ENCODE measurements at places on chromosomes 2 and 18.

DNA sequence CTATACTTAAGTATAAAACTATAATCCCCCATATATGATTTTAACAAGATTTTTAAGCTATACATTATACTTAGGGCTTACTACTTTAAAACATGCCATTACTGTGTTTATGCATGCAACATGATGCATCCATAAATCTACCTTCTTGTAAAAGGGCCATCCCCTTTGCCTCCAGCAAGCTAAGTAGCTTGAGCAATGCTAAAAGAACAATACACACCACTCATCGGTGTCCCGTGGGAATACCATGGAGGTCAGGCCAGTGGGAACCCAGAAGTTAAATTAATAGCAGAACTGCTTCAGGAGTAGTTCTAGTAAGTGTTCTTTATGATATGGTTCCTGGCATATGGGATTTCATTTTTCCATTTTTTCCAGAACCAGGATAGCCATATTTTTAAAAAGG lies 37.8 kb downstream of the SH3RF3 start:
- no peak for DNase-seq

DNA sequence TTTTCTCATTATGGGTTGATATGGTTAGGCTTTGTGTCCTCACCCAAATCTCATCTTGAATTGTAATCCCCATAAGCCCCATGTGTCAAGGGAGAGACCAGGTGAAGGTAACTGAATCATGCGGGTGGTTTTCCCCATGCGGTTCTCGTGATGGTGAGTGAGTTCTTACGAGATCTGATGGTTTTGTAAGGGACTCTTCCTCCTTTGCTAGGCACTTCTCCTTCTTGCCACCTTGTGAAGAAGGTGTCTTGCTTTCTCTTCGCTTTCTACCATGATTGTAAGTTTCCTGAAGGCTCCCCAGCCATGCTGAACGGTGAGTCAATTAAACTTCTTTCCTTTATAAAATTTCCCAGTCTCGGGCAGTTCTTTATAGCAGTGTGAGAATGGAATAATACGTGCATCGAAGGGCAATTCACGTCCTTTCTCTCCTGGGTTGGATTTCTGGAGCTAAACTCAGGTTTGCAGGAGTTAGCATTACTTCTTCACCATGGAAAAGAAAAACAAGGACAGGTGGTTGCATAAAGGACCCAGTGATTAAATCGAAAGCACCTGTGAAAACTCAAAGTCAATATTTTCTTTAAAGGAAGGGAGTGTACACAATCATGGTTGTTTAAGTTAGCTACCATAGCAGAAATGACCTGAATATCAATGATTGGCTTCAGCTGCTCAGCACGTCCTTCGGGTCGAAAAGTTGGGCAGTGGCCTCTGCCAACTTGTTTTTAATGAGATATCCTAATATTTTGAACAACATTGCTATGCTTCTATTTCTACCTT lies 54.1 kb downstream of the CDC42EP3 start:
- DNase-seq: no peak

DNA sequence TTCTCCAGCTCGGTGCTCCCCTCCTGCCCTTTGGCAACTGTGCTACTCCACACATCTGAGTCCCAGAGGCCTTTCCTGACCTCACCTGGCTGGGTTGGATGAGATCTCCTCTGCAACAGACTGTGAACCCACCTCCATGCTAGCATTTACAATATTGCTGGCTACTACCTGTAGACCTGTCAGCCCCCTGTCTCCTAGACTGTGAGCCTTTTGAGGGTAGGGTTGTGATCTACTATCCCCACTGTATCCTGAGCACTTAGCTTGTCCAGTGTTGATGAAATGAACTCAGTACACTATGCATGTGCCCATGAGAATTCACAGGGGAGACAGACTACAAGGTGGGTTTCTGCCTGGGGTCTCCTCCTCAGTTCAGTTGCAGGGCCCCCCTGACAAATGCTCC lies 70.1 kb downstream of the C1QL2 start:
- no peak for DNase-seq

DNA sequence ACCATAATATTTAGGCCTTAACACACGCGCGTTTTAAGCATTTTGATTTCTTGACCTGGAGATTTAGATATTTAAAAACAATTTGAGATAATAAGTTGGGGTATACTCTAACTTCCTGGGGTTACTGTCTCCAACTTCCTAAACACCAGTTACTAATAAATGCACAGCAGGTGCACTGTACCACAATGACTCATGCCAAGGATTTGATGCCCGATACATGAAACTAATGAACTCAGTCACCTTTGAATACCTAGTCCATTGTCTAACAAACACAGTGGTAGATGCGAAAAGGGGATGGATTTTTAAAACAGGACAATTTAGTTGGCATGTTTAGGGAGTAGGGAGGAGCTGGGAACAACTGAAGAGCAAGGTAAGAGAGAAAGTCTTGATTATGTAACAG lies 21.2 kb downstream of the CABYR start:
- no peak for DNase-seq

GRCh38 chr2:236677368-236677767 lies 107.7 kb downstream of the ACKR3 start:
- DNase-seq: no peak

- no peak for DNase-seq
Observed at GRCh38 chr18:71942433-71942832, 601.7 kb downstream of the CBLN2 start.

DNA sequence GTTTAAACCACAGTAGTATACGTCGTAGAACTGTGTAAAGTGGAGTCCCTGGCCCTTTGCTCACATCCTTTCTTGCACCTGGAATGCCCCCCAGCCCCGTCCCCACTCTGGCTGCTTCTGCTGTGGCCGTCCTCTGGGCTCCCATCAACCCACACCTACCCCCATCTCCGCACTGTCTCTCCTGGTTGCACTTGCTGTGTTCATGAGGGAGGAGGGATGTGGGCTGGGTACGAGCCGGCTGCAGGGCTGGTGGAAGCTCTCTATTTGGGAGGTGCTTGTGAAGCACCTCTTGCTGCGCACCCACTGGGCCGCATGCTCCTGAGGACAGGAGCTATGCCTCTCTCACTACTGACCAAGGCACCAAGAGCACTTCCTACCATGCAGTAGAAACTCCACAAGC lies 5.1 kb downstream of the OR6B3 start:
- no peak for DNase-seq

- no peak for DNase-seq
Observed at GRCh38 chr2:283996-284794, 3.7 kb downstream of the ALKAL2 start.

DNA sequence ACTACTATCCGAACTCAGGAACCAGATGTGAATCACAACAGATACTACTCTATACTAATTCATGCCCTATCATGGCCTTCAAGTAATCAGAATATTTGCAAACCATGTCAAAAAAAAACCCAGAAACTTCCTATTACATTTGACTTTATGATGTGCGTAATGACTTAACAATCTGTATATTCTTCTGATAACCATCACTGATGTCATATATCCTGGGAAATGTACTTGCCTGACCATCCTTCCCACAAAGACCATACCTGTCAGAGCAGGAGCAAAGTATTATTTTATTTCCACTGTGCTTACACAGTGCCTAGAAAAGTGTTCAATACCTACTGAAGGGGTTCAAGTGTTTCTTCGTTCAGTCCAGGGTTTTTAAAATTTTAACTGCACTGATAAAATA lies 27.5 kb downstream of the PPP4R1 start:
- no peak for DNase-seq

Measured in stimulated activated CD8-positive, alpha-beta memory T cell treated with anti-CD3 and anti-CD28 coated beads, Interleukin-7, amount 100 ng/mL, for 4 hours (primary cell).